ENCODE measurements at places on chromosomes 2 and 18.
A peak's percentile ranks its signal among the peaks of the same experiment; 100 is the strongest.

- DNase-seq = no peak
Measured at GRCh38 chr2:7627583-7627982, 710.4 kb downstream of the RNF144A start.

GRCh38 chr2:179805001-179805400 lies 56.4 kb downstream of the ZNF385B start:
- DNase-seq = no peak

- no peak for DNase-seq
Measured at GRCh38 chr18:2970772-2971659, 41.9 kb downstream of the LPIN2 start.

- no peak for DNase-seq
Measured at GRCh38 chr2:105739944-105740530, 4.7 kb upstream of the NCK2 start.

- DNase-seq = no peak
Measured at GRCh38 chr18:23504720-23505119, 1.4 kb downstream of the RMC1 start.

GRCh38 chr2:172869861-172870260 lies 134.2 kb downstream of the RAPGEF4 start:
- no peak for DNase-seq

DNA sequence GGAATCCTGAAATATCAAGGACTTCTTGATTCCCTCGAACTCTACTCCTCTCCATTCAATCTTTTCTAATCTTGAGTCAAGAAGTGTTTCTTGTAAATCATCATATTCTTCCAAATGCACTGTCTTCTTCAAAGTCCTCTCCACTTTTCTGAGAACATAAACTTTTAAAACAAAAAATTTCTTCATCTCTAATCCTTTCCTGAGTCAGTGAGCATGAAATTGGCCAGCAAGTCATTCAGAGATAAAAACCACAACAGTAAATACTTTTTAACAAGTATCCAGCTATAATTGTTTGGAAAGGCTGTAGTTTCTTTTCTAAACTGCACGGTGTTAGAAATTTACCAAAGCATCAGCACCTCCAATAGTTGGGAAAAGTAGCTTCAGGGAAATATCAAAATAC lies 312.6 kb upstream of the GALNT5 start:
- DNase-seq = no peak

DNA sequence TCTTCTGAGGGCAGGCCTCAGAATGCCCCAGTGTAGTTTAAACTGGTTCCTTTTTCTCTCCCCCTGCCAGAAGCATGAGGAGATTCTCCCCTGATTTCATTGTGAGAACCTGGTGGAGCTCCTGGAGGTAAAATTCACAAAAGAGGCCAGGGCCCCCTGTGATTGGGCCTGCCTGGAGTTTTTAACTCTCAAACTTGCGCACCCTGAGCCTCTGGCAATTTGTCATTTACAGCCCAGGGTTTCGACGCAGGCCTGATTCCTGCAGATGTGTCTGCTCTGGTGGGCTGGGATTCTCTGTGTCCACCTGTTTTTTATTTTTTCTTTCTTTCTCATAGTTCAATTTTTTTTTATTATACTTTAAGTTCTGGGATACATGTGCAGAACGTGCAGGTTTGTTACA lies 157.9 kb downstream of the ASB1 start:
- no peak for DNase-seq

- DNase-seq = no peak
Measured at GRCh38 chr2:36387258-36387916, 31.8 kb downstream of the CRIM1 start.

DNA sequence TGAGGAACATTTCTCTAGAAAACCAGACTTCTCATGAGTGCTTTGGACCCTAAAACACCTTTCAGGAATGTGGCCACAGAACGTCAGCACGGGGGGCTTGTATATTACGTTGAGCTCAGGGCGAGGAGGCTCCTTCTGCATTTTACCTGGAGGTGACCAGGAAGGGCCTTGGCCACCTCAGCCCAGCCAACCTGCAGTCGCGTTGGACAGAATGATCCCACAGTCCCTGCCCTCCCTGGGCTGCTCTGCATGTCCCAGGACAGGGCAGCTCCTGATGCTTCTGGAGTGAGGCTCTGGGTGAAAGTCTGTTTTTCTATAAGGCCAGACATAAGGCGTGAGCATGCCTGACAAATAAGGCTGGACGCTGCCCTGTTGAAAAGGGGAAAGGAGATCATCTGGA lies 121.9 kb downstream of the NDUFA10 start:
- DNase-seq = no peak

GRCh38 chr2:10385933-10386773 lies 62.0 kb downstream of the ODC1 start:
- no peak for DNase-seq

- no peak for DNase-seq
Measured at GRCh38 chr2:156182132-156182531, 150.4 kb downstream of the NR4A2 start.

DNA sequence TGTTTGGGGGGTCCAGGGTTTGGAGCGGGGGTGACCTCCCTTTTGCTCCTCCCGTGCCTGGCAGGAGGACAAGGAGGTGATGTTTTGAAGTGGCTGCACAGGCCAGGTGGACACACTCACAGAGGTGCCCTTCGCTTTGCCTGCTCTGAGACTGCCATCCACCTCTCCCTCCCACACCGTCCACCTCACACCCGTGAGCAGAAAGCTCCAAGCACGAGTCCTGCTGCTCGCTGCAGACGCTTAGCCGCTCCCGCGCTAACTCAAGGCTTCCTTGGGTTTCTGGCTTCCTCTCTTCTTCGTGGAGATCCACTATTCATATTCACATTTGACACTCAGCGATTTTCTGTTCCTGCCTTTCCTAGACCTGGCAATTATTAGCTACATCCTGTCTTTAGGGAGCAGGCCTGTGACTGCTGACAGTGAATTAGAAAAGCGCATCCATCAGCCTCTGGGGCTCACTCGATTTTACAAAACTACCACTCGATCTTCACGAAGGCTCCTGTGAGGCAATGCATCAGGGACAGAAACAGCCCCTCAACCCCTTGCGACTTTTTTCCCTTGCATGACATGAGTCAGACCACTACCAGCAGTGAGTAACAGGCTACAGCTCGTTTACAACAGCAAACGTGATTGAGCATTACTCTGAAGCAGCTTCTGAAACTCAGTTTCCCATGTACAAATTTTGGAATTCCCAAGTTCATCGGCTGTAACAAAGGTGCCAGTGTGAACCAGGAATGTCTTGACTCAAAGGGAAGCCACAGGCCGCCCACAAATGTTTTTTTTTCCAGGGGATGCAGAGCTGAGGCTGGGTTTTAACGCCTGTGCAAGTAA lies 238.7 kb upstream of the SOX11 start:
- DNase-seq = peak; percentile 45

DNA sequence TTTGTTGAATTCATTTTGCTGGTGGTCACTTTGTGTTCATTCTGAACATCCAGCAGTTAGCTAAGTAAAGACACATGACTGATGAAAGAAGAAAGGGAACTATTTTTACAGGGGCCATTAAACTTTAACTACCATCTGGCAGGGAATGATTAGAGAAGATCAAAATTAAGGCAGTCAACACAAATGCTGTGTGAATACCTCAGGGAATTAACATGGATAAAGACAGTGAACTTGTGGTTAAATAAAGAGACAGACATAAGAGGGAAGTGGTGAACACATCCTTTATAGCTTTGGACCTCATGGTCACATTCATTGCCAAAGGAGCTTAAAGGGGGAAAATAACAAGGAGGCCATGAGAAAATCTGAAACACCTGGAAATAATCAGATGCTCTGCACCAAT lies 52.6 kb upstream of the ATP5MC3 start:
- peak; percentile 65 for DNase-seq

GRCh38 chr2:29206941-29207340 lies 91.7 kb downstream of the CLIP4 start:
- DNase-seq = no peak

- DNase-seq = no peak
Measured at GRCh38 chr2:238696331-238696730, 151.6 kb upstream of the TWIST2 start.

DNA sequence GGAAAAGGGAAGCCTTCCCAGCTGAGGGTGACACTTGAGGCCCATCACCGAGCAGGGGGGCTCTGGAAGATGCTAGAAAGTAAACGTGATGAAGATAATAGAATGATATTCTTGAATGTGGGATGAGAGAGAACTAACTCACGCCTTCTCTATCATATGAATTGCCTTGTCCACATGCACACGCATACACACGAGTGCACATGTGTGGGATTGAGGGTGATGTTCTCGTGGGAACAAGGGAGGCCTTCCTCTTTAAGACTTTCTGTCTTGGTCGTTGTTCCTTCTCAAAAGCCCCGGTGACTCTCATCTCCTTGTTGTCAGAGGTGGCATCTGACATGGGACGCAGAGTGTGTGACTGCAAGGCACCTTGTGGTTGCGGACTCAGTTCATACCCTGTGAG lies 436.9 kb downstream of the ZNF516 start:
- DNase-seq = no peak

- no peak for DNase-seq
Measured at GRCh38 chr2:107215401-107216350, 329.7 kb upstream of the ST6GAL2 start.

GRCh38 chr2:28358668-28359201 lies 33.9 kb upstream of the FOSL2 start:
- DNase-seq = no peak

DNA sequence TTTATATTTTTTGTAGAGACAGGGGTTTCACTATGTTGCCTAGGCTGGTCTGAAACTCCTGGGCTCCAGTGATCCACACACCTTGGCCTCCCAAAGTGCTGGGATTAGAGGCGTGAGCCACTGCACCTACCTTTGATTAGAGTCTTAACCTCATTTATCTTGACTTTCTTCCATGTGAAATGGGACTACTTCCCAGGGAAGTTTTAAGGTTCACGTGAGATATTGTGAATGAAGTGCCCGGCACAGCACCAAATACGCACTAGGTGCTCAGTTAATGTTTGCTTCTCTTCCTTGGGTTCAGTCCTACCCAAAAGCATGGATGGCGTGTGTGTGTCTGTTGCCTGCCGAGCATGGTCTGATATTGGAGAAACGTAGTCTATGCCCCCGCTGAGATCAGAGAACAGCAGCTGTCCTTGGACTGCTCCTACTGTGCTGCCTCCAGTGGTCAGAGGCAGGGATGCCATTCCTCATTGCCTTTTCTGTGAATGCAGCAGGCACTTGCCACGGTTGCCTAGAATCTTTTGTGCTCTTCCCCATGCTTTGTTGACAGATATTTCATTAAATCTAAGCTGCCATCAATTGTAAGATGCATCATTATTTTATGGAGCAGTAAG lies 12.3 kb upstream of the TFCP2L1 start:
- DNase-seq = no peak

GRCh38 chr18:58194028-58194427 lies 150.0 kb downstream of the NEDD4L start:
- no peak for DNase-seq

GRCh38 chr18:23166891-23167541 lies 31.7 kb downstream of the CABLES1 start:
- no peak for DNase-seq

- DNase-seq = no peak
Measured at GRCh38 chr2:190860985-190861680, 19.5 kb upstream of the GLS start.

- DNase-seq = no peak
Measured at GRCh38 chr2:68762665-68763064, 28.1 kb downstream of the ARHGAP25 start.

GRCh38 chr2:98894331-98895000 lies 41.6 kb downstream of the CRACDL start:
- no peak for DNase-seq

DNA sequence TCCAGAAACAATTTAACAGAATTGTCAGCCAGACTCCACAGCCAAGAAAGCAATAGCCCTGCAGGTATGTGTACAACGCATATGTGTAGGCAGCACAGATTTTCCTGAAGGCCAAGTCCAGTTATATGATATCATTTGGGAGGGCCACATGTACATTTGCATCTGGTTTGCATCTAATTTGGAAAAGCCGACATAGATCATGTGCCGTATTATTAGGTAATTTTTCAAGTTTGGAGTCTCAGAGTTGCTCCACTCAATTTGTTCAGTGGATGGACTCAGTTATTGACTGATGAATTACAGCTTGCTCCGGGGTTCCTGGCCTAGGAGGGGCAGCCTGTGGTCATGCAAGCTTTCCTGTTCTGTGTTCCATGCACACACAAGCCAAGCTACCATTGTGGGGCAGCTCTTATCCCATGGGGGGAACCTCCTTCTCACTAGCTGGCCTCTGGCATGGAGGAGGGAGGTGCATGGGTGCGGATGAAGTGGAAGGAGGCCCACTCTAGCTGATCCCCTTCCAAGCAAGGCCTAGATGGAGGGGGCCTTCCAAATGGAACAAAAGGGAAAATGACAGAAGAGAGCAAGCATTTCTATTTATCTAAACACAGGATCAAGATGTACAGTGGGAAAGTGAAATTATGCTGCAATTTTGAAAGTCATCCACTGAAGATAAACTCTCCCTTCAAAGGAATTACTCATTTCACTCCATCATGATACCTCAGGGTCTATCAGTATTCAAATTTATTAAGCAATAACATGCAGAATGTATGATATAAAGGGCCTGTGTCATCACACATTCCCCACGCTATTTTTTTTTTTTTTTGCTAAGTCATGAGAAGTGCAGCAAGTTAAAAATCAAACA lies 202.6 kb upstream of the SMAD2 start:
- no peak for DNase-seq

DNA sequence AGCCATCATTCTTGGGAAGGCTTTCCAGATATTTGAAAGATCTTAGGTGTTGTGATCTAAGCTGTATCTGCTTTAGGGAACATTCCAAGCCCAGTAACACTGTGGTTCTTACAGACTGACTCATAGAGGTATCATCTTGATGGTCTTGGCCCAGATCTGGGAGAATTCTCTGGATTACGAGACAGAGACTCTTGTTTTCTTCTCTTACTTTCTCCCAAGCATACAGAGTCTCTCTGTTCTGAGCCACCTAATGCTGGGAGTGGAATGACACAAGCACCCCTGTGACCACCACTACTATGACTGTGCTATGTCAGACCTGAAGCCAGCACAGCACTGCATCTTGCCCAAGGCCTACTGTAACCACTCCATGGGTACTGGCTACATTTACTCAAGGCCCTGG lies 81.0 kb upstream of the EPAS1 start:
- DNase-seq = no peak

DNA sequence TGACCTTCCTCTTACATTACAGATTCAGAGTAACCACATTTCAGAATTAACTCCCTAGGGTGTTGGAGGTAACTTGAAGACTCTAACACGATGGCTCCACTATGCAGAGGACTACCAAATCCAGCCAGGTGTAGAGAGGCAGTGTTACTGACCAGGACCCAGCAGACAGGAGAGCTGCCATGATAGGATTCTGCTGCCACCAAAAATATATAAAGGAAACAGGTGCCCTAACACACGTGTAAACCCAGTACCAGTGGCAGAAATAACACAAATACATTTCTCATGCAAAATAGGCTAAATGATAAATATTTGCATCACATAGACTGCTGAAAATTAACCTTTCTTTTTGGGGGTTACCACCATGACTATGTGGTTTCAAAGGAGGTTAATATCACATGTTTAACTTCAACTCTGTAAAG lies 7.0 kb downstream of the ZBTB14 start:
- DNase-seq = no peak

DNA sequence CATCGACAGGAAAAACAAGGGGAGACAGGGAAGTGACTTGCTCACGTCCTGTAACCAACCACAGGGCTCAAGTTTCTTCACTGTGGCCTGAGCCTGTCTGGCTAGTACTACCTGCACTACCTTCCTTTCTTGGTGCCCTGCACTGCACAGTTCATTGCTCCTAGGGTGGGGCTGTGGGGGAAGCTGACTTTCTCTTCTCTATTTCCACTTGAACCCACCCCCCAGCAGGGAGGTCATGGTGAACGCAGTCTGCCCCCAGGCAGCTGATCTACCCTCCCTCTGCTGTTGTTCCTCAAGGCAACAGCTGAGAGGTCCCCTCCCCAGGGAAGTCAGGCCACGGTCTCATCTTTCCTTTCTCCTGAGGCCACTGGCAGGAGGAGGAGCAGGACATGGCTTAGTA lies 532.1 kb downstream of the SOX11 start:
- no peak for DNase-seq
